ENCODE measurements at places on chromosomes 1 and 21.

DNA sequence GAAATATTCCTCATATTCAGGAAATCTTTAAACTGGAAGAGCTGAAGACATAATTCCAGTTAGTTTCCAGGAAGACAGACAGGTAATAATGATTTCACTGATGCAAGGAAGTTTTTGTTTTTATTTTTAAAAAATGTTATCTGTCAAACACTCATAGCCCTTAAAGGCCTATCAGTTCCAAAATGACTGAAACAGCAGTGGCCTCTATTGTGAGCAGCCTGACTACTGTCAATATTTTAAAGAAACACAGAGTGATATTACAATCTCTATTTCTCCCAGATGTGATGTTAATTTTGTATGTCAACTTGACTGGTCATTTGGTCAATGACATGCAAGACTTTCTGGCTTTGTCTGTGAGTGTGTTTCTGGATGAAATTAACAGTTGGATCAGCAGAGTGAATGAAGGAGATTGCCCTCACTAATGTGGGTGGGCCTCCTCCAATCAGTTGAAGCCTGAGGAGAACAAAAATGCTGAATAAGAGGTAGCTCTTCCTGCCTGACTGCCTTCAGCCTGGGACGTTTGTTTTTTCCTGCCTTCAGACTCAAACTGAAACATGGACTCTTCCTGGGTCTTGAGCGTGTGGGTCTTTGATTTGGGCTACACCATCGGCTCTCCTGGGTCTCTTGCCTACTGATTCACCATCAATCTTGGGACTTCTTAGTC, 31.3 kb upstream of the SLC30A10 start:
- DNase-seq: no peak

DNA sequence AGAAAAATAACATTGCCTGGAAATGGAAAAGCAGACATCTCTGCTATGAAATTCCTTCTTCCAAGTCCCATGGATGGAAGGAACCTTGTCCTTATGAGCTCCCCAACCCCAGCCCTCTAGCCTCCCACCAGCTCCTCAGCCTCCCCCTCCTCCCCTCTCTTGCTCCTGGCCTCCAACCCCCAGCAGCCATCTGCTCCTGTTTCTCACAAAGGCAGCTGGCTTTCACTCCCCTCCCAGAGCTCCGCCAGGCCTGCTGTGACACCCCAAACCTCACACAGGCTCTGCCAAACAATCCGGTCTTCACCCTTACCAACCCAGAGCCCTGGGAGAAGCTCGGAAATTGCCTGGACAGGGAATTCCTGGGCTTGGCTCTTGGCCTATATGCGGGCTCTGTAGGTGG, 69.2 kb downstream of the KLHDC7A start:
- no peak for DNase-seq

- no peak for DNase-seq
Measured at GRCh38 chr1:61094677-61095469, 12.5 kb downstream of the NFIA start.

GRCh38 chr1:192235127-192235526, 76.9 kb downstream of the RGS18 start:
- DNase-seq: no peak

GRCh38 chr1:63817152-63817667, 43.4 kb downstream of the ROR1 start:
- DNase-seq: no peak

DNA sequence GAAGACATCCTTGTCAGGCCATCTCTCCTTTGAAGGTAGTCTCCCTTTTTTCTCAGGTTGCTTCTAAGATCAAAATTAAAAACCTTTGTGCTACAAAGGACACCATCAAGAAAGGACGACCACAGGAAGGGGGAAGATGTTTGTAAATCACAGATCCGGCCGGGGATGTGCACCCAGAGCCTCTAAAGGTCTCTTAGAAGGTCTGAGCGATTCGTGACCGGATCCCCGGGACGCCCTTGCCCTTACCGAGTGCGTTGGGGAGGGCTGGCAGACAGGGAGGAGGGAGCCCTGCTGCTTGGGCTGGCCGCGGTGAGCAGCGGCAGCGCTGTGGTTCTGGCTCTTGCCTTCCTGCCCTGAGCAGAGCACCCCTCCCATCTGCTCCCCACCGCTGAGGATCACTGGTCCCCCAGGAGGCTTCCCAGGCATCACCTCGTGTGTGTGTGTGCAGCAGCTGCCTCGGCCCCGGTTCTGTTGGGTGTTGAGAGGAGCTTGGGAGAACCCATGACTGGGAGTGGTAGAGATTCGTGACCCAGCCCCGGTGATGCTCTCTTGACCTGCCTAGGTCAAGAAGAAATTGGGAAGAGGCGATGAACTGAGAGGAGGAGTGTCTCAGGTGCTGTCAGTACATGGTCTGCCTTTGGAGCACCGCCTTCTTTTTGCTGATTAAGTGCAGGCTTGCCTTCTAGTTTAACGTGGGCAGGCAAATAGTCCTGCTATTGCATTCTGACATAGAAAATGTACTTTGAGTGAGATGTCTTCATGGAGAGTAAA, 34.5 kb downstream of the AGPAT3 start:
- DNase-seq: no peak

GRCh38 chr1:245688536-245689453, 534.0 kb downstream of the KIF26B start:
- no peak for DNase-seq

DNA sequence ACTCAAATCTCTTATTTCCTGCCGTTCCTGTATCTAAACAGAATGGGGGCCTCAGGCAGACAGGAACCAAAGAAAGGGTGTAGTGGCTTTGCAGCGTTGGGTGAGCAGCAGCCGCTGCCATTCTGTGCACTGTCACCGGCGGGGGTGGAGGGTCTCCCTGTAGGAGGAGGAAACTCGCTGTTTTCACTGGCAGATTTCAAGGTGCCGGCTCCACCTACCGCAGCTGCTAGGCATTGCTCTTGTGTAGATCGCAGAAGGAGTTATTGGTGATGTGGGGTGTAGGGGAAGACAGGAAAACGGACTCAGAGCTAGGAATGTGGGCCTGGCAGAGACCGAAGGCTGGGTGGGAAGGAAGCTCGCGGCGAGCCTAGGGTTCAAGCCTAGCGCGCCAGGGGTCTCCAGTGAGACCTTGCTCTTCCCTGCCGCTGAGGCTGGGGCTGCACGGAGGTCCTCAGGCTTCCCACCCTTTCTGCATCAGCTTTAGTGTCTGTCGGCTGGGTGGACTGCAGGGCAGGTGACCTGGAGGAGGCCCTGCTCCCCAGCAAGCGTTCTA, 20.8 kb downstream of the ATP5PO start:
- peak; percentile 69 for DNase-seq

GRCh38 chr21:34916446-34916845, 132.7 kb downstream of the RUNX1 start:
- DNase-seq: no peak

DNA sequence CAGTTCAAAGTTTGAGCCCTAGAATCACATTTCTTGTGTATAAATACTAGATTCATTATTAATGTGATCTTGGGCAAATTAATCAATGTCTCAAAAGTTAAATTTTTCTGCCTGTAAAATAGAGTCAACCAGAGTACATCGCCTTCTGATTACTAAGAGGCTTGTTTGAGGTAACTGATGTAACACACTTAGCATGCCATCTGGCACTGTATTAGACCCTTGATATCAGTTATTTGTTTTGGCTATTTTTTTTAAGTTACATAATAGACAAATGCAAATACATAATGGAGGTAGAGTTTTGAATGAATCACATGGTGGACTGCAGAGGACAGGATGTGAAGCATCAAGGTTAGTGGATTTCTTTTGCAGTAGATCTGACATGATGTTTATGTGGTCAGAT, 298.4 kb downstream of the ADGRL2 start:
- DNase-seq: no peak

DNA sequence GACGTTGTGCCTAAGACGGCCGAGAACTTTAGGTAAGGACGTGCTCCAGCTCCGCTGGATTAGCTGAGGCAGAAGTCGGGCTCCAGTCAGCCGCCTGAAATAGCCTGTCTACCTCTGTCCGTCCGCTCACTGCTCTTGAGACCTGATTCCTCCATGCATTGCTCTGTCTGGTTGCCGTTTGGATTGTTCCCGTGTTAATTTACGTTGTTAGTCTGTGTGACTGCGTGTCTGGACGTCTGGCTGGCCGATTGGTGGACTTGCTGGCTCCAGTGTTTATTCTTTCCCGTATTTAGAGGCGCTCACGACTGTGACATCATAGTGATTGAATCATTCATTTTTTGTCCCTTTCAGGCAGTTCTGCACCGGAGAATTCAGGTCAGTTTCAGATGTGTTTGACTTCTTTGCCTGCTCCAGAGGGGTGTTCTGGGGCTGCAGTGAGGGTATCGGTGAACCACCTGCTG, 684 bp downstream of the PPIH start:
- peak; percentile 10 for DNase-seq

DNA sequence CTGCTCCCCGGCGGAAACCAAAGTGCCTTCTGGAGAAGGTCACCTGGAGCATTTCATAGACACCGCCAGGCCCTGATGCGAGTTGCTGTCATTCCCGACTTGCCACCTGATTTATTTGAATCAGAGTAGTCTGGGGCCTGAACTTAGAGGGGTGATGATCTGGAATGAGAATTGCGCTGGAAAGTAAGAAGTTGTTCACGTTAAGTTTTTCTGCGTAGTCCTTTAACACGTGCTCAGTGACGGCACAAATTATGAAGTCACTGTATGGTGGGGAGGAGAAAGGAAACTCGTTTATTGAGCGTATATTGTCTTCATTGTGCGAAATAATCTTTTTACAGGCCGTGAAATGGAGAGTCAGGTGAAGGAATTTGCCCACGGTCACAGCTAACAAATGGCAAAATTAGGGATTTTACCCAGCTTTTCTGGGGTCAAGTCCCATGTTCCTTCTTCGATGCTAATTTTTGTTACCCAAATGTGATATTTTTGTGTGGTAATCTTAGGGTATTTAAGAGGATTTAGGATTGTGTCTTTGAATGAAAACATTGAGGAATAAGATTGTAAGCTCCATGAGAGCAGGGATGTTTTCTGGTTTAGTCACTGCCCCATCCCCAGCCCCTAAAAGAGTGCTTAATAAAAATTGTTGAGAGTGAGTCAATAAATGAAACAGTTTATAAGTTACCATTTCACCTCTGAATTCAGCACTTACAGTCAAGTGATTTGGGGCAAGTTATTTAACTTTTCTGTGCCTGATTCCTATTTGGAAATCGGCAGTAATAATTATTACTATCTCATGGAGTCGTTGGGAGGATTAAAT, 46.4 kb upstream of the NBL1 start:
- DNase-seq: no peak

- DNase-seq: no peak
Measured at GRCh38 chr1:91559838-91560565, 59.4 kb downstream of the CDC7 start.

DNA sequence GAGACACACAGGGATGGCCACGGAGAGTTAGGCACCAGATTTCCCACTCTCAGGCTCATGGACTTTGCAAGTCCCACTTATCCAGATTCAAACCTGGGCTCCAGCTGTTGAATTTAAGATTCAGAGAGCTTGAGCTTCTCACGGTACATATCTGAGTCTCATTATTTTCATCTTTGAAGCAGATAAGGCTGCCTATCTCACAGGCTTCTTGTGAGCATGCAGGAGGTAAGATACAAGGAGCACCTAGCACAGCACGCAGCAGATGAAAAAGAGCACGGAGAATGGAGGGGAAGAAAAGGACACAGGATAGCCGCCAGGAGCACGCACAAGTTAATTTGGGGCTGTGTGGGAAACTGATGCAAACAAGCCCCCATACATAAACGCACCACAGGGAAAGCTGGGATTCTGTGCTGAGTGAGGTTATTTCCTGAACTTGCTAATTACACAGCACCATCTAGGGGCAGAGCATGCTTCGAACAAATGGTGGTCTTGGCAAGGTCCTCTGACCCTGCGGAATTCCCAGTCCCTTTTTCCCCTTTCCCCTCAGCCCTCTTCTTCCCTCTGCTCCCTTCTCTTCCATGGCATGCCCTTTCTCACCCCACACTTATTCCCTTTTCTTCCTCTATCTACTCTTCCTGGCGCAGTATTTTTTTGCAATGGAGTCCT, 134.7 kb upstream of the VANGL1 start:
- no peak for DNase-seq

- DNase-seq: no peak
Measured at GRCh38 chr1:230301822-230302221, 124.3 kb downstream of the PGBD5 start.

- no peak for DNase-seq
Measured at GRCh38 chr1:219365451-219365850, 191.8 kb downstream of the LYPLAL1 start.

DNA sequence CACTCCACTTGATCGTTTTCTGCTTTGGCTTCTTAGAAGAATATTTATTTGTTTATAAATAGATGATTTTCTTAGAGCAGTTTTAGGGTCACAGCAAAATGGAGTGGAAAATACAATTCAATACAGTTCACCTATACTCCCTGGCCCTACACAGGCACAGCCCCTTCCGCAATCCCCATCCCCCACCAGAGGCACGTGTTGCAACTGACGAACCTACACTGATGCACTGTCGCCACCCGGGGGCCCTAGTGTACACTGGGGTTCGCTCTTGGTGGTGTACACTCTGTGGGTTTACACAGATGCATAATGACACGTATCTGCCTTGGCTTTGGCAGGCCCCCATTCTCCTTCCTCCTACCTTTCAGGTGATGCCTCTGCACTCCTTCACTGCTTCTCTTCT, 8.0 kb downstream of the ECHDC2 start:
- DNase-seq: no peak

DNA sequence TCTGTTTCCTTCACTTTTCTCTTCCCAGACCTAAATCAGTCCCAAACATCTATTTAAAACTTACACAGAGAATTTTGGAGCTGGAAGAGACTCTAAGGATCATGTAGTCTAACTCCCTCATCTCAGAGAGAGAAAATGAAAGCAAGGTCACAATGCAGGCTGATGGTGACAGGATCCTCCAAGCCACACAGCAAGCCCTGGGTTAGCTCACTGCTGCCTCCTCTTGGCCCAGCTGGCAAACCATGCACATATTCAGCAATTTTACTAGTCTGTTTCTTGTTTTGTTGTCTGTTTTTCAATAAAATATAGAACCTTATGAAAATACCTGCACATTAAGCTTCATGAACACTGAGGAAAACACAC, 27.7 kb upstream of the LY9 start:
- DNase-seq: no peak

- no peak for DNase-seq
Measured at GRCh38 chr1:208737922-208738321, 493.7 kb upstream of the PLXNA2 start.

- DNase-seq: no peak
Measured at GRCh38 chr1:11444907-11445306, 34.0 kb upstream of the DISP3 start.

- no peak for DNase-seq
Measured at GRCh38 chr1:163656095-163656759, 334.5 kb downstream of the NUF2 start.

DNA sequence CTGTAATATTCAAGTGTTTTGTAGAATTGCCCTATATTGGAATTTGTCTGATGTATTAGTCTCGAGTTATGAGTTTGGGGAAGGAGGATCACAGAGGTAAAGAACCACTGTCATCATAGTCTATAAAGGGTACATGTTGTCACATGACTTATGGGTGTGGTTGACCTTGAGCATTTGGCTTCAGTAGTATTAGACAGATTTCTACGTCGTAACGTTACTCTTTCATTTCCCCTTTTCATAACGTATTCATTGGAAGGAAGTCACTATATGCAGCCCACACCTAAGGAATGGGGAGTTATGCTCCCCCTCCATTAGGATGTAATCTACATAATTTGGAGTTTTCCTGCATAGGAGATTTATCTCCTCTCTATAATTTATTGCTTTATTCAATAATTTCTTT, 110.1 kb upstream of the VAV3 start:
- no peak for DNase-seq
